ENCODE measurements at places on chromosomes 11 and 22.

DNA sequence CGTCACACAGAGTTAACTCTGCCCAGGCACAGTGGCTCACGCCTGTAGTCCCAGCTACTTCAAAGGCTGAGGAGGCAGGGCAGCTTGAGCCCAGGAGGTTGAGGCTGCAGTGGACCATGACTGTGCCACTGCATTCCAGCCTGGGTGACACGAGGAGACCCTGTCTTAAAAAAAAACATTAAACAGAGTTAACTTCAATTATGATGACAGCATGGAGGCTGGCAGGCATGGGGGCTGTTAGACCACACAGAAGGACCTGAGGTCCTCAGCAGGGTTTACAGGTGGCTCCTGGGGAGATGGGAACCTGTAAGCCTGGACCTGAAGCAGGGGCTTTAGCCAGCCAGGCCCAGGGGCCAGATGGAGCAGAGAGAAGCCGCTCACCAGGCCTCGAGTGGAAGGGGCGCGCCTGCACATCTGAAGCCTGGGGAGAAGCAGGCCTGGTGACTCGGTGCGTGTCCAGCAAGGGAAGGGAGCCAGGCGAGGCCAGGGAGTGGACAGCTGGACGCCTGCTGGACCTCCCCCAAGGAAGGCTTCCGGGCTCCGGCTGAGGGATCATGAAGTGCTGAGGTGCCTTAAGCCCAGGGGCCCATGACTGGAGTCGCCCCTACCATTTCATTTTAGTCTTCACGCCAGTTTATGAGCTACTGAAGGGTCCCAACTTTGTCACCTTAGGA is 25.3 kb downstream of the RPUSD4 start:
- DNase-seq: peak; percentile 32

GRCh38 chr11:69344570-69345145 is 50.7 kb downstream of the MYEOV start:
- DNase-seq: no peak

DNA sequence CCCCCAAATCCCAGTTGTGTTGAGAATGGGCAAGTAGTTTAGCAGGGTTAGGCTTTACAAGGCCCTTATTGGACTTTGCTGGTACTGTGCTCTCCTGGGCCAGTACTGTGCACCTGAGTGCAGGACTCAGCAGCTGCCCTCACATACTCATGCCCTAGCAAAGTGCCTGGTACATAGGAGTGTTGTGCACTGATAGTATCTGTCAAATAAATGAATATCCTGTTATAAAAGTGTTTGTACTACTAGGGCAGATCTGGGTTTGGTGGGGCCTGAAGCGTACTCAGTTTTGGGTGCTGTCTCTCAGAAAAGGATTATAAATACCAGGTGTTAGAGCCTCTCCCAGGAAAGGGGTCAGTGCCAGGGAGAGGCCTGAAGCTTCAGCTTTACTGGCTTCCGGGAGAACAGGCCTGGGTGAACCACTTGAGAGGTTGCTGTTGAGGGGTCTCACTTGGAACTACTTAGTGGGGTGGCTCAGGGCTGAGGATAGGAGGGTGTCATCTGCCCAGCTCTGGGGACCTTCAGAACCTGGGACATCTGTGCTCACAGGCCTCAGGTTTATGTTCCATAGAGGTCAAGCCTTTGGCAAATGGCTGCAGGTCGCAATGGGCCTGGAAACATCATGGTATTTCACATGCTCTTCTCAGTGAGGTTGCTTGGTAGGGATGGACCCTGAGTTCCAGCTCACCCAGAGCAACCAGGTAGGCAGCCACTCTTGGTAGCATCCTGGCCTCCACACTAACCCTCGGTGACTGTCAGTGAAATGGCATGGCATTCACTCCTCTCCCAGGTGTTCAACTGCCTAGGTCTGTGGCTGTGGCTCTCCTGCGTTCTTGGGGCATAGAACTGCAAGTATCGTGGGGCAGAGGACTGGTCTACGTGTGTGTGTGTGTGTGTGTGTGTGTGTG is 106.1 kb downstream of the ZBTB16 start:
- DNase-seq: no peak

DNA sequence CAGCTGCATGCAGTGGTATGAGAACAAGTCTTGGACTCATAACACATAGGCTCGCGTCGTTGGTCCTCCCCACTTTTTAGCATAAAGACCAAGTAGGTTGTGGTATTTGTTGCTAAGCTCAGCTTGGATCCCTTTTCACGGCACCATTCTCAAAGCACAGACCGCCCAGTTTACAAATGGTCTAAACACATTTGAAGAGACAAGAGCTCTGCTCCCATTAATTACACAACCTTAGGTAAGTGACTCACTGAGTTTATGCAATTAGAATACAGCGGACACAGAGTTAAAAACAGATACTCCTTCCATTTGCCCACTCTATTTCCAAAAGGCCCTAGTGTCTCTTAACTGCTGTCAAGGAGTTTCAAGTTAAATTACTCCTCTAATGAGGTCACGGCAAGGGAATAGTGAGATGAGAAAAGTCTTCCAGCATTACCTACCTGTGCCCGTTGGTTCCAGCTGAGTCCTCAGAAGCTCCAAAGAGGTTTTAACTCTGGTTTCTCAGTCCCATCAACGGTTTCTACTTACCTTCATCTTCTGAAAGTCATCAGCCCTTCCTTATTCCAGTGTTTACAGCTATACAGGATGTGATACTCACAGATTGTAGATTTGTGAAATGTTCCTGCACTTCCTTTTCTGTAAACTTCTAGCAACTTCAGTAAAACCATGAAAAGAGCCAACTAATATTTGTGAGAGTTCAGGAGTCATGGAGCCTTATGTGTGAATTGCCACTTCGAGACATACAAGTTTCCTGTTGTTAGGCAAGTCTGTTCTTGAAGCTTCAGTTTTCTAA is at the start of gene MS4A6A:
Gene MS4A6A (minus strand): TSS at position 543 of the 790 bp plus-strand sequence. CDS start 1,356 bp downstream, outside the sequence.
- DNase-seq: no peak

DNA sequence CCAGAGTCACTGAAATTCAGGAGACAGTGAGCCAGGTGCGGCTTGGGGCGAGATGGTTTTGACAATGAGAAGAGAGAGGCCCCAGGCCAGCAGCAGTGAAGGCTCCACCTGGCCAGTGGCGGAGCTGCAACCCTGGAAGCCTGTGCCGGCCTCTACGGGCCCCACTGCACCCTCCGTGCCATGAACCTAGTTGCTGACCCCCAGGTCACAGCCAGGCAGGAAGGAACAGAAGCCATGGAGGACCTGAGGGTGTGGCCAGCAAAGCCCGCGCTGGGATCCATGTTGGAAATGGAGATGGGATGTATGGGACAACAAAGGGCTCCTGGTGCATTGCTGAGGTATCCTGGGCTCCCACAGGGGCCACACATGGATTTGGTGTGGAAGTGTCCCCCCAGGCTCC is 1528.5 kb downstream of the BRD1 start:
- DNase-seq: no peak

DNA sequence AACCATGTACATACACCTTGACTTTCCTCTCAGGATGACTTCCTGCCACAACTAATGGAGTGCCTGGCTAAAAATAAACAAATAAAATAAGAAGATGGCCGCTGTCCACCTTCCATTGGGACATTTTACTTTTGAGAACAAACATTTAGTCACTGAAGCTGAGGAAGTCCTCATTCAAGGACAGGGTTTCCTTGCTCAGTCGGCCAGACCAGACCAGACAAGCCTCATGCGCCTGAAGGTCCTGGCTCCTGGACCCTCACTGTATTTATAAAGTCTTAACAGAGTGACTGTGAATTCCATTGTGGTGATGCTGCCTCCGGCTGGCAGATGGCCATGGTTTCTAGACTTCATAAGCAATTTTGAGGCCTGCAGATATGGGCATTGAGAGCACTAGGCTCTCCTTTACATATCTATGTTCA is 114.5 kb downstream of the MAML2 start:
- peak; percentile 93 for DNase-seq

GRCh38 chr11:119376197-119376847 is 5.2 kb downstream of the USP2 start:
- DNase-seq: no peak
